ENCODE measurements at places on chromosomes 13 and 19.

DNA sequence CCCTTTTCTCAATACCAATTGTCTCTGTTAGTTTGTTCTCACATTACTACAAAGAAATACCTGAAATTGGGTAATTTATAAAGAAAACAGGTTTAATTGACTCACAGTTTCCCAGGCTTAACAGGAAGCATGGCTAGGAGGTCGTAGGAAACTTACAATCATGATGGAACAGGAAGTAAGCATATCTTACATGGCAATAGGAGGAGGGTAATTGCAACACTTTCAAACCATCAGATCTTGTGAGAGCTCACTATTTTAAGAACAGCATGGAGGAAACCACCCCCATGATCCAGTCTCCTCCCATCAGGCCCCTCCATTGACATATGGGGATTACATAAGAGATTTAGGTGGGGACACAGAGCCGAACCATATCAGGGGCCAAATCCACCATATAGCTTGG, 1210.1 kb upstream of the SPRY2 start:
- DNase-seq = no peak

- DNase-seq = no peak
These were observed 21.4 kb downstream of the KCTD4 start for GRCh38 chr13:45179428-45179827.

GRCh38 chr13:110199046-110199831, 107.7 kb downstream of the COL4A1 start:
- DNase-seq = no peak

- DNase-seq = peak; percentile 6
These were observed 2.9 kb downstream of the KLK1 start for GRCh38 chr19:50820549-50821247.

DNA sequence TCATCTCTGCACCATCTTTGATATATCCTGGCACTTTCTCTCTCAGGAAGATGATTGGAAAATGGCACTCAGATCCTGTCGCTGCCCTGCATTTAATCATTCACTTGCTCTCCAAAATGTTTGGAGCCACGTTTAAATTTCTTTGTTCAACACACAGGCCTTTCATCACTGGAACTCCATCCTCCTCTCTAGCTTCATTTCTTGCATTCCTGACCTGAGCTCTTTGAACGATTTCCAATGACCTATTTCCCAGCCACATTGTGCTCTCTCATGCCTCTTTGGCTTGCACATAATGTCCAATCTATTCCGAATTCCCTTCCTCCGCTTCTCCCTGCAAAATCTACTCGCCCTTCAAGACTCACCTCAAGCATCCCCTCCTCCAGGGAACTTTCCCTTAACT, 287.4 kb upstream of the NBEA start:
- DNase-seq = no peak

DNA sequence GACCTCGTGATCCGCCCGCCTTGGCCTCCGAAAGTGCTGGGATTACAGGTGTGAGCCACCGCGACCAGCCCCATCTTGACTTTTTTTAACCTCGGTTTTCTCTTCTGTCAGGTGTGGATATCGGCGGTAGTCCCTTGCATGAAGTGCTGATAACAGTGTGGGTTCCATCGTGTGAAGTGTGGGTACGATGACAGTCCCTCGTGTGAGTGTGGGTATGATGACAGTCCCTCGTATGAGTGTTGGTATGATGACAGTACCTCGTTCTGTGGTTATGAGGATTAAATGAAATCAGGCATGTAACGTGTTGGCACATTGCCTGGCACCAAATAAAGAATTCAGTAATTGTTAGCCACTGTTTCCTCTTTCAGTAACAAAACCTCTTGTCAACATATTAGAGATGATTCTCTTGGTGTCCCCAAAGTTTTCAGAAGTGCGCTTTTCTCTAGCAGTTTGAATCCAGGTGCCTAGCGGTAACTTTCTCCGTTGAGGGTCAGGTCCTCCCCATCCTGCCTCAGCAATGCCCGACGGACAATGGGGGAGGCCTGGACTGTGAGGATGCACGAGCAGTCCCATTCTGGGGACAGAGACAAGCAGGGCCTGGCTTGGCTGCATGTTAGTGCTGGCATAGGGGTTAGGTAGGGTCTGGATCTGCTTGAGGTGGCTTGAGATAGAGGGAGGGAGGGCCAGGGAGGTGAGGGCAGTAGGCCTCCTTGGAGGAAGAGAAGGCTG, 15.3 kb downstream of the GATAD2A start:
- no peak for DNase-seq

DNA sequence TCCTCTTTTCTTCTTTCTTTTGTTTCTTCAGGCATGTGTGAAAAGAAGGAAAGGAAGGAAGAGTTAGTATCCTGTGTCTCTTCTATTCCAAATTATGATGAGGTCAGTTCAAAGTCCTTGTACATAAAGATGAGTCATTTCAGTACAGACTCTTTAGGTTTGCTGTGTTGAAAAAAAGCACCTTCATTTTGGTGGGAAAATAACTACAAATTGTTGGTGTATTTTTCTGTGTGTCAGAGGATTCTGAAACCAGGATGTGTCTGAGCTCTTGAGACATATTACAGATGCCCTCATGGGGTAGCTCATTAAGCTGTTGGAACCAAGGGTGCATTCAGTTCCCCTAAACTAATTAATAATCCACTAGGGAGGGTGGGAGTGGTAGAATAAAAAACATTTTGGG, 5.8 kb upstream of the HSPH1 start:
- no peak for DNase-seq

- DNase-seq = peak; percentile 48
These were observed at the start of gene ELAVL3 for GRCh38 chr19:11480715-11481533. Gene ELAVL3, minus strand, starts transcription at chr19:11481046. Its CDS starts 438 bp downstream, at chr19:11480608.

DNA sequence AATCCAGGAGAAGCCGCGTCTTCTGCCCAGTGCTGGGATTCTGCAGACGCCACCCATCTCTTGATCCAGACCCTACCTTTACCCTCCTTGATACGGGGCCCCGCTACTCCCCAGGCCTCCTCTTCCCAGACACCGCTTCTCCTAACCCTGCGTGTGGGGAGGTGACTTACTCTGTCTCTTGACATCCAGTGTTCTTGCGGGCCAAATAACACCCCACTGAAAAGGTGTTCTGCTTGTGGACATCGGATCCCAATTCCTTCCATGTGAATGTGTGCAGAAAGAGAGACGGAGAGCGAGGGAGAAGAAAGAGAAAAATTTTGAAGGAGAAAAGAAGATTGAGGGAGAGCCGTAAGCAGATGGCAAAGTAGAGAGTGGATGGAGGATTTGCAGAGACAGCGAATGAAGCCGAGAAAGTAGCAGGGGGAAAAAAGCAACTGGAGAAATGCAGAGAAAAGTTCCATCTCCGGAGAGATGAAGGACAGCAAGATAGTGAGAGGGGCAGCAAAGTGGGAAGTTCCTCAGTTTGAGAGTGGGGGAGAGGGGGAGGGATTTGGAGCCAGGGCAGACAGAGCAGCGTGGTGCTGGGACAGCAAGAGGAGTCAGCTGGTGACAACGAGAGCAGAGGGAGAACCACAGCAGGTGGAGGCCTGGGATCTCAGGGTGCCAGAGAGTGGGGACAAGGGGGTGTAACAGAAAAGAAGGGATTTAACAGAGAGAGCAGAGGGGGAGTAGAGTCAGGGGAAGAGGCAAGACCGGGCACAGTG, 814 bp downstream of the ZNF480 start:
- no peak for DNase-seq

DNA sequence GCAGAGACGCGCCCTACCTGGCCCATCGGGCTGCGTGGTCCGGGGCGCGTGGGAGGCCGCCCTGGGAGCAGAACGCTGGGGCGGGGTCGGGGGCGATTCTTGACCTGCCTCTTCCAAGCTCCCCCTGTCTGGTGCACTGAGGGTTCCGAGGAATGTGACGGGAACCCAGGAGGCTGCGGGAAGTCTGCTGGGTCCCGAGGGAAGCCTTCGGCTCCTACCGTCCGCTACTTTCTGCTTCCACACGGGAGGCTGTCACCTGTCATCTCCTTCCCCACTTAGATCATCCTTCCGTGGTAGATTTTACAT, 781 bp upstream of the SPRYD7 start:
- no peak for DNase-seq

- no peak for DNase-seq
These were observed 3.9 kb downstream of the PPM1N start for GRCh38 chr19:45502111-45502510.

DNA sequence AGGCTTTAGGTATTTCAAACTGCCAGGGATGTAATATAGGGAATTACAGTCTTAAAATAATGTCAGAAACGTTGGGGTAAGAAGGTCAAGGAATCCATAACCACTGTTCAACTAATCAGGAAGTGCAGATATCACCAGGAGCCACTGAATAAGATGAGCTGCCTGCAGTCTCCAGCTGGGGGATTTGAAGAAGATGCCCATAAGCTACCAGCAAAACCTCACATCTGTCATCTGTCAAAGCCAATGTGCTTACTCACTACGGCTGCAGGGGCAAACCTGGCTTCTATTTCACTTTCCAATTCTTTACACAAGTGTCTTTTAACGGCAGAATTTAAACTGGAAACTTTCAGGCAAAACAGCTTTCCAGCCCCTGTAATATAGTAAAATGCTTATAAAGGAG, 1410.1 kb upstream of the ATXN8OS start:
- no peak for DNase-seq

DNA sequence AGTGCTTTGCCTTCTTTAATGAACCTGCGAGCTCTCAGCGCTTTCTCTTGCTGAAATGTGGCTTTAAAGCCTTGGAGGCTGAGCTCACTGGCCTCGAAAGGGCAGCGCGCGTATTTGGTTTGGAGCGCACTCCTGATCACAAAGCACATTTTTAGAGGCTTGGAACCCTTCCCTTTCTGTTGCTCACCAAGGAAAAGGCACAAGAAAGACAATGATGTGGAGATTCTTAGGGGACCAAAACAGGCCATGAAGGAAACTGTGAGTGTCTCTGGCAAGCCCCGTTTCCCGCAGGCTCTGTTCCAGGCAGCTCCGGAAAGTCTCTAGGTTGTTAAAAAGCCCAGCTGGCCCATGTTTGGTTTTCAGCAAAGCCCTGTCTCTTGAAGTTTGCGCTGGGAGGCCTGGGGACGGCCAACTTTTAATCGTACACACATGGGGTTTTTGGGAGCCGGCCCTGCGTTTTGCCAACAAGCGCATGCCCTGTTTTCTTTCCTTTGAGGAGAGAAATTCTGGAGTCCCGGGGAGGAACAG, 9.4 kb upstream of the SPC24 start:
- no peak for DNase-seq

GRCh38 chr13:30676672-30677071, 58.7 kb upstream of the ALOX5AP start:
- no peak for DNase-seq

DNA sequence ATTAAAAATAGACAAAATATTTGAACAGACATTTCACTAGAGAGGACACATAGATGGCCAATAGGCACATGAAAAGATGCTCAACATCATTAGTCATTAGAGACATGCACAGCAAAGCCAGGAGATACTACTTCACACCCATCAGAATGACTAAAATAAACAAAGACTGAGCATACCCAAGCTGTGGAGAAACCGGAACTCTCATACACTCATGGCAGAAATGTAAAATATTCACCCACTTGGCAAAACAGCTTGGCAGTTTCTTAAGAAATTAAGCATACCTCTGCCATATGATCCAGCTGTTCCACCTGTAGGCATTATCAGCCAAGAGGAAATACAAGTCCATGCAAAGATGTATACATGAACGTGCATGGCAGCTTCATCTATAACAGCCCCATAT, 213.4 kb downstream of the TSHZ3 start:
- no peak for DNase-seq

DNA sequence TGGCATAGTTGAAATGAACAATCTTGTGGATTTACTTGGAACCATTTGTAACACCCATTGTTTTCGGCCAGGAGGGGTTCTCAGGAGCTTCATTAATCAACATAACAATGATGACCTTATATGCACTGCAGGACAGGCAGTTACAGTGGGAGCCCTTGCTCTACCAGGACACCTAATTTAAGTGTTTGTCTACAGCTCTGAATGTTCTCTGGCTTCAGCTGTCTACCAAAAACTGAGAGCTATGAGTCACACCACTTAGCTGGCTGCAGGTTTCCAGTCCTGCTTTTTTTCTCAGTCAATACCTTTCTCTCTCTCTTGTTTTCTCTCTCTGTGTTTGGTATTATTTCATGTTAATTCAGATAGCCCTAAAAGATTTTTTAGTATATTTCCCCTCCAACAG, 105.4 kb upstream of the MBNL2 start:
- DNase-seq = peak; percentile 89

- no peak for DNase-seq
These were observed 496.8 kb downstream of the TDRD3 start for GRCh38 chr13:60893801-60894200.

- DNase-seq = no peak
These were observed 2.0 kb downstream of the FBL start for GRCh38 chr19:39843919-39844793.

DNA sequence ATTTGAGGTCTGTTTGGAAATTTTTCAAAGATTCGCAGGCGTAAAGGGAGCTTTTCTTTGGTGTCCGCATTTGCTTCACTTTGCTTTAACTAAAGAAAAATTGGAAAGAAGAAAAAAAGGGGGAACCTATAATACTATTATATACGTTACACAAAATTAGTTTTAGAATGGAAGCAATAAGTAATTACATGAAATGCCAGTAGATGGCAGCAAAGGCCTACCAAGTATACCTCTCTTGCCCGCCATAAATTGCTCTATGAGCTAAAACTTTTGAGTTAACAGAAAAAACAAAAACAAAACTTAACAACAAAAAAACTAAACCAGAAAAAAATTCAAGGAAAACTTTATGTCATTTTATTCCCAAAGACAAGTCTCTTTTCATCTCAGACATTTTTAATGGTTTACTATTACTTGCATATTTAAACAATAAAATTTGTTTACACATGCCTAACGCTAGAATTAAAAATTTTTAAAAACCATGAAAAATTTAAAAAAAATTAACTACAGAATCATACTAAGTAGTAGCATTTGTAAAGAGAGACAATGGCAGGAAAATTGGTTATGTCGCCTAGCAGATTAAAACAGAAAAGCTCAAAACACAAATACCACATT, 271.4 kb downstream of the NALCN start:
- DNase-seq = peak; percentile 20

GRCh38 chr13:20700288-20700687, 3.2 kb upstream of the IL17D start:
- no peak for DNase-seq

GRCh38 chr13:67137044-67137735, 92.9 kb downstream of the PCDH9 start:
- DNase-seq = no peak

GRCh38 chr13:93758575-93758974, 532.0 kb downstream of the GPC6 start:
- DNase-seq = no peak

GRCh38 chr19:51440846-51441409, 17.3 kb downstream of the SIGLEC8 start:
- no peak for DNase-seq

GRCh38 chr13:51105046-51105445, 6.0 kb downstream of the C13orf42 start:
- DNase-seq = no peak
